ENCODE measurements at places on chromosomes 4 and X. TPM values are rescaled to one million over a fixed set of nuclear protein-coding genes. Genes with fewer than 3 reads are reported as not detected.

DNA sequence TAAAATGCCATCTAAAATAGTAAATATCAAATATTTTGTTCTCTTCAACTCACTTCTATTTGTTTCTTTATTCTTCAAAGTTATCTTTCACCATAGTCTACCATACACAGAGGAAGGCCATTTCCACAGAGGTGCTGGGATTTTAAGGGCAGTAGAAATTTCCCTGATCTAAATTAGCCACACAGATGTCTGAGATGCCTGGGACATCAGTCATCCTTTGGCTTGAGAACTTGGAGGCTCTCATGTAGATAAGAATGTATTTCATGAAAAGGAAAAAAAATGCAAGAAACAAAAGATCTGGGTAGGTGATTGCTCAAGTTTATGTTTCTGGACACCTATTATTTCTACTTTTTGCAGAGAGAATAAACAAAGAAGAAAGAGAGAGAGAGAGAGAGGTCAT is 1008.2 kb downstream of the NLGN4X start:
- no peaks in the 10 kb centered on the region for H3K36me3 ChIP-seq
- no peak overlapping the region for H3K27ac ChIP-seq
- H3K27me3 ChIP-seq: no peaks in the 10 kb centered on the region

DNA sequence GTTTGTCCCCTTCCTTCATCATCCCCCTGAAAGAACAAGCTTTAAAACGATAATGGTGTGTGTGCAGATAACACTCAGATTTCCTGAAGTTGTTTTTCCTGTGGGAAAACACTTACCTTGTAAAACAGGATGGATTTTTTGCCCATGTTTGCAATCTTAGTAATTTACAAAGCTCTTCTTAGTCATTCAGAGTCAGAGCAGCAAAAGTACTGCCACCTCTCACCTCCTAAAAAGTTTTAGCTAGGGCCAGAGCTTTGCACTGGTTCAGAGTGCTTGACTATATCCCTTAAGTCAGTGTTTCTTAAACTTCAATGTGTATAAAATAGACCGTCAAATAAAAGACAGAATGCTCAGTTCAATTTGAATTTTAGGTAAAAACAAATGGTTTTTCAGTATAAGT is 62.3 kb downstream of the NKX6-1 start:
- DNase-seq: no peak
- H3K4me1 ChIP-seq: no peaks in the 10 kb centered on the region
- H3K4me3 ChIP-seq: no peak overlapping the region
- no peaks in the 10 kb centered on the region for H3K27me3 ChIP-seq

DNA sequence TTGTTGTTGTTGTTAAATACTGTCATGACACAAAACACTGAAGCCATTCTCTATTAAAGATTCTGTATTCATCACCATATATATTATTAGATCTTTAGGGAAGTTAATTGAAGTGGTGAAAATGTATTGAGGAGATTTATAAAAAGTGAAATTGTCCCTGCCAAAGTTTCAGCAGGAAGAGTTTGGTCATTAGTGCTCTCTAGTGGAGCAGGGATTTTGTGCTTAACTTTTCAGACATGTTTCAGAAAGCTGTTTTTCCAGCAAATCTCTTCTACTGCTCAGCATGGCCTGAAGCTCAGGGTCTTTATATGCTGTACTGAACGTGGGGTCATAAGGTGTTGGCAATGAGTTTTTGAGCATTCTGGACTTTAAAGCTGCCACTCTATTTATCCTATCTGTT is 36.7 kb upstream of the CXXC4 start:
- no peaks in the 10 kb centered on the region for H3K27me3 ChIP-seq
- H3K4me3 ChIP-seq: no peak overlapping the region
- no peak for DNase-seq

DNA sequence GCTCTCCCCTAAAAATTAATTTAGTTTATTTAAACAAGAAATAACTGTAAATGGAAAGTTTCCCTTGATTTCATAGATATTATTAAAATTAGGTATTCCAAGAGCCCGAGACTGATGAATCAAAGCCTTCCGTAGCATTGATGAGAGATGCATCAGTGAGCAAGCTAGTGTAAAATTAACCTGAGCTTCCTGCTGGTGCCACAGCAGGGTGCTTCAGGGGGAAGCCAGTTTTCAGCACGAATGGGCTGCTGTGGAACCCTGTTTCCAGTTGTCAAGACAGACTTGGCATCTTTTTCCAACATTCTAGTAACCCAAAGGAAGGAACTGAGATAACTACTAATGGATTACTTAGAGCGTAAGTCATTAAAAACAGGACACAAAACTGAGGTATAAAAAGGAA is 221.7 kb downstream of the RBMX2 start:
- no peaks in the 10 kb centered on the region for H3K4me1 ChIP-seq
- no peaks in the 10 kb centered on the region for H3K36me3 ChIP-seq
- H3K4me3 ChIP-seq: no peak overlapping the region
- DNase-seq: no peak

DNA sequence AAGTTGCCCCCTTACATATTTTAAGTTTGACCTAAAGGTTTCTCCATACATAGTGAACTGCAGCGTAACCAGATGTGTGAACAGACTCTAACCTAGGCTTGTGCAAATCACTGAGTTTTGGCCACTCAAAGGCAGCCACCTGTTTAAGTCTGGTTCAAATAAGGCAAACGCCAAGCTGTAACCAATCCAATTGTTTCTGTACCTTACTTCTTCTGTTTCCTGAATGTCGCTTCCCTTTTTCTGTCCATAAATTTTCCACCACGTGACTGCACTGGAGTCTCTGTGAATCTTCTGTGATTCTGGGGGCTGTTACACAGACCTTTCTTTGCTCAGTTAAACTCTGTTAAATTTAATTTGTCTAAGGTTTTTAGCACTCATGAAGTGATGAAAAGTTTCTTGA is 618.8 kb downstream of the GLUD2 start:
- H3K27me3 ChIP-seq: no peaks in the 10 kb centered on the region
- no peak overlapping the region for H3K27ac ChIP-seq
- H3K4me1 ChIP-seq: no peaks in the 10 kb centered on the region
- no peak for DNase-seq
- H3K36me3 ChIP-seq: no peaks in the 10 kb centered on the region

- DNase-seq: no peak
- H3K27ac ChIP-seq: no peak overlapping the region
- H3K4me1 ChIP-seq: no peaks in the 10 kb centered on the region
- no peaks in the 10 kb centered on the region for H3K27me3 ChIP-seq
These were observed 695.2 kb downstream of the GRXCR1 start for GRCh38 chr4:43587758-43588157.

DNA sequence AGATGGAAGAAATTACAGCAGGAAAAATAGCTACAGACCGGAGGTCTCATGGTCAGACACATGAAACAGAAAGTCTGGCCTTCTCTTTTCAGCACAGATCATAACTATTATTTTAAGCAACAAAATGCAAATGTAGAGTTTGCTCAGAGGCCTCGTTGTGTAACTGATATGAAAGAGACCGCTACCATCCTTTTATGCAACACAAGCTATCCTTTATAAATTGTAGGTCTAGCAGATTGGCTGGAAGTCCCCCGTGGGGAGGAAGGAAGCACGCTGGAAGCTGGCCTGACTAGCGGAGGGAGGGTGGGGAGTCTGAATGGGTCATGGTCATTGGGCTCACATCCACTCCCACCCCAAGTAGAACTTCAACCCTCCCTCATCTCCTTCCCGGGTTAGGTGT is 27.7 kb downstream of the DMP1 start:
- peak; percentile 51 for DNase-seq
- no peak overlapping the region for H3K27ac ChIP-seq
- no peaks in the 10 kb centered on the region for H3K27me3 ChIP-seq
- no peak overlapping the region for H3K4me3 ChIP-seq
- no peaks in the 10 kb centered on the region for H3K36me3 ChIP-seq
- no peaks in the 10 kb centered on the region for H3K4me1 ChIP-seq

DNA sequence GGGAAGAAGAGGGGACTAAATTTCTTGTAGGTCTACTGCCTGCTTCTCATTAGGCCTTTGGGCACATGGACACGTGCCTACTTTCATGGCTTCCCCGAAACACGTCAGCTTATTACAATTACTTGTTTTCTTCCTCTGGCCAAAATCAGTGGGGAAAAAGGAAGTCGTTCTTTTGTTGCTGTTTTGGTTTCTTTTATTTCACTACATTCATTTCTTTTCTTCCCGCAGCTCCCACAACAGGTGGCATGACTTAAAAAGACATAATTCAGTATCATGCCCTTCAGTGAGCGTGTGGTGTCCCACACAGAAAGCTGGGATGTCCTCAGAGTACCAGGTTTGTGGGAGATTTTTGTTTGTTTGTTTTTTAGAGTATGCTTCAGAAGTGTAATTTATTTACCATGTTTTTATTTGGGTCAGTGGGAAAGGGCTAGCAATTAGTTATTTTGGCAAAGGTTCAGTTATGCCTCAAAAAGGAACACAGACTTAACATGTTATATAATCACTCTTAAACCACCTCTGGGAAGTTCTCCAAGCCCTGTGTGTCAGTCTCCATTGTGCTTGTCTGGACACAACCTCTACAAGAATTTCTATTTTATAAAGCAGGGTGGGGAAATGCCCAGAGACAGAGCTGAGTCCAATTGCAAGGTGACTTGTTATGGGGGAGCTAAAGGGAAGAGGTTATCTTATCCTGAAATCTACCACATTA is 44.2 kb upstream of the SPRY1 start:
- no peak overlapping the region for H3K4me3 ChIP-seq
- no peaks in the 10 kb centered on the region for H3K27me3 ChIP-seq
- no peaks in the 10 kb centered on the region for H3K4me1 ChIP-seq
- no peak overlapping the region for H3K27ac ChIP-seq

- H3K4me1 ChIP-seq: no peaks in the 10 kb centered on the region
- H3K27ac ChIP-seq: no peak overlapping the region
- no peaks in the 10 kb centered on the region for H3K27me3 ChIP-seq
- DNase-seq: no peak
- no peaks in the 10 kb centered on the region for H3K36me3 ChIP-seq
These were observed 494.6 kb upstream of the ATOH1 start for GRCh38 chr4:93334003-93334402.

GRCh38 chr4:3879681-3880614 is 113.8 kb downstream of the ADRA2C start:
- H3K27ac ChIP-seq: no peak overlapping the region
- DNase-seq: peak; percentile 71
- no peaks in the 10 kb centered on the region for H3K4me1 ChIP-seq
- no peak overlapping the region for H3K4me3 ChIP-seq

DNA sequence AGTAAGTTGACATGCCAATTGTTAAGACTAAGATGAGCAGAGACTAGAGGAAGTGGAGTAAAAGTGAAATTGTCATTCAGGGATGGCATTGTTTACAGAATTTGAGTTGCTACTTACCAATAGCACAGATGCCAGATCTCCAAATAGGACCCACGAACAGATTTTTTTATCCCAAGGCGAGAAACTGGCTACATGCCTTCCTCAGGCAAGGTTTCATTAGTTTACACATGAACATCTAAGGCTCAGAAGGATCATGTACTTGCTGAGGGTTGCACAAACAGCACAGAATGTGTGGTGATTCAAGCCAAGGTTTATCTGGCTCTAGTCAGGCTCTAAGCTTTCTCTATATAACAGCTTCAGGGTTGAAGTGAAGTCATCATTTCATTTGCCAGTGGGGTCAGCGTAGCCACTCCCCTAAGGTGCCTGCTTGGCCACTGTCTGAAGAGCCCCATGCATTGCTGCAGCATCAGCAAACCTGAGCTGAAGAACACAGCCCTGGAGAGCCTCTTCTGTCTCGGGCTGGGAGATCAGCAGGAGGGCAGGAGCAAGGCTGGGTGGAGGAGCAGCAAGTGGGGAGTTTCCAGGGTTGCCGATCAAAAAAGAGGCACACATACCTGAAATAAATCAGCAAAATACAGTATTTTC is 193.0 kb upstream of the LCORL start:
- no peak for DNase-seq
- H3K4me3 ChIP-seq: no peak overlapping the region
- no peaks in the 10 kb centered on the region for H3K27me3 ChIP-seq
- H3K27ac ChIP-seq: no peak overlapping the region

GRCh38 chr4:112201915-112202505 is 29.6 kb upstream of the AP1AR start:
- H3K27ac ChIP-seq: no peak overlapping the region
- H3K4me3 ChIP-seq: no peak overlapping the region
- no peaks in the 10 kb centered on the region for H3K36me3 ChIP-seq
- no peaks in the 10 kb centered on the region for H3K27me3 ChIP-seq
- H3K4me1 ChIP-seq: no peaks in the 10 kb centered on the region

DNA sequence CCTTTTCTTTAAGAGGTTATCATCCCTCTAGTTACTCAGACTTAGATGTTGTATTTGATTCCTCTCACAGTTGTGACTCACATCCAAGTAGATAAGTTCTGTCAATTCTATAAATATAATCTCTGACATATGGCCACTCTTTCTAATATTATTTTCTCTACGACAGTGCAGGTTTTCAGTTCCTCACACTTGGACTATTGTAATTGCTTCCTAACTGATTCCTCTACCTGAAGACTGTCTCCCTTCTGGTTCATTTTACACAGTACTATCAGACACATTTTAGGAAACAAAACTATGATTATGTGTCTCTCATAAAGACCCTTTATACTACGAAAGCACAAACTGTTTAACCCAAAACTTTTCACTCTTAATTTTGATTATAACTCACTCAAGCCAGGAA is 31.3 kb upstream of the GNRHR start:
- DNase-seq: no peak
- H3K27ac ChIP-seq: no peak overlapping the region
- H3K4me3 ChIP-seq: no peak overlapping the region
- no peaks in the 10 kb centered on the region for H3K27me3 ChIP-seq

- H3K36me3 ChIP-seq: no peaks in the 10 kb centered on the region
- H3K27ac ChIP-seq: no peak overlapping the region
- H3K4me1 ChIP-seq: no peaks in the 10 kb centered on the region
- no peak for DNase-seq
- H3K27me3 ChIP-seq: no peaks in the 10 kb centered on the region
These were observed 114.4 kb downstream of the AASDH start for GRCh38 chr4:56272927-56273326.

DNA sequence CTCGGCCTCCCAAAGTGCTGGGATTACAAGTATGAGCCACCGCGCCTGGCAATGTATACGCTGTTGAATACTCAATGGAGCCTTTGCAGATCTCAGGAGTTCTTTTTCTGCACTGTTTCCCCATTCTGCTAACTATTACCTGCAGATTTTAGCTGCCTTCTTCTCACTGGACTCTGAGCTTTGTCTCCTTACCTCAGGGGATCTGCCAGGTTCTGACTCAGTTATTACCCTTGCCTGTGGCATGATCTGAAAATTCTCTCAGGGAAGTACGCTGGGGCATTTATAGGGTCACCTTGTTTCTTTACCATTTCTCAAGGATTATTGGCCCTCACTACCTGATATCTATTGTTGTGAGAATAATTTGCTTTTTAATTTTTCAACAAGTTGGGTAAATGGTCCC is 56.6 kb upstream of the MAGED1 start:
- H3K36me3 ChIP-seq: no peaks in the 10 kb centered on the region
- no peak overlapping the region for H3K27ac ChIP-seq
- no peaks in the 10 kb centered on the region for H3K4me1 ChIP-seq
- no peak for DNase-seq

- H3K27me3 ChIP-seq: no peaks in the 10 kb centered on the region
- no peak for DNase-seq
- H3K36me3 ChIP-seq: no peaks in the 10 kb centered on the region
- peaks cover 2% of the 10 kb centered on the region for H3K4me1 ChIP-seq
- no peak overlapping the region for H3K4me3 ChIP-seq
These were observed 283.1 kb upstream of the NWD2 start for GRCh38 chr4:36961420-36961819.

GRCh38 chrX:110114260-110114776 is 111.4 kb downstream of the TMEM164 start:
- no peaks in the 10 kb centered on the region for H3K27me3 ChIP-seq
- no peak overlapping the region for H3K27ac ChIP-seq
- H3K36me3 ChIP-seq: no peaks in the 10 kb centered on the region

Gene CABS1
- not detected for total RNA-seq

Gene PPARGC1A
- total RNA-seq: 2.6 TPM

Gene GAGE12D
- not detected for total RNA-seq

Gene GLRA2
- total RNA-seq: not detected

Gene UCP1
- total RNA-seq: not detected

Gene SNCA
- total RNA-seq: 12.6 TPM

Gene HUWE1
- 180 TPM for total RNA-seq

Gene C4orf36
- total RNA-seq: 1.2 TPM
